Ecto neural progenitor cell (in vitro differentiated cells): ENCODE measurements at places on chromosomes 6 and 20.

- no peak for DNase-seq
Measured at GRCh38 chr6:70061546-70061945, 195.2 kb downstream of the COL19A1 start.

DNA sequence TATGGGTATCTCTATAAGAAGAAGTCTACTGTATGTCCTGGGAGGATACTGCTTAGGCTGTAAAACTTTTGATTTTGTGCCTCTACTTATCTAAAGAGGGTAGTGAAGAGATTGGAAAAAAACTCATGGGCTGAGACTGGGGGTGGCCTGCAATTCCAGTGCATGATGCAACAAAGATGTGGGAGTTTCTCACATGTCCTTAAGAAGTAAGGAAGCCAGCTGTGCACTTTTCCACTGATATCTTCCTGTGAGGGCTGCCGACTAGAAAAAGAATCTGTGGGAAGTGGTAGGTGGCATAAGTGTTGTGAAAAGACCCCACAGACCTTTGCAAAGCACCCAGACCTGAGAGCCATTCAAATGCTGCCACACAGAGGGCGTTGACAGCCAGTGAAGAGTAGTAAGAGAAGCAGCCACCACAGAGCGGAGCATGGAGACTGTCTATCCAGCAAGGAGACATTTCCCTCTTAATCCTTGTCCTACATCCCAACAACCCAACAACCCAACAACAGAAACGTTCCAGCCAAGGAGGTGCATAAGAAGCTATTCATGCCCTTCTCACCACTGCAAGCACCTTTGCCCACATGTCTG, 65.1 kb downstream of the PFDN4 start:
- DNase-seq, result no peak

DNA sequence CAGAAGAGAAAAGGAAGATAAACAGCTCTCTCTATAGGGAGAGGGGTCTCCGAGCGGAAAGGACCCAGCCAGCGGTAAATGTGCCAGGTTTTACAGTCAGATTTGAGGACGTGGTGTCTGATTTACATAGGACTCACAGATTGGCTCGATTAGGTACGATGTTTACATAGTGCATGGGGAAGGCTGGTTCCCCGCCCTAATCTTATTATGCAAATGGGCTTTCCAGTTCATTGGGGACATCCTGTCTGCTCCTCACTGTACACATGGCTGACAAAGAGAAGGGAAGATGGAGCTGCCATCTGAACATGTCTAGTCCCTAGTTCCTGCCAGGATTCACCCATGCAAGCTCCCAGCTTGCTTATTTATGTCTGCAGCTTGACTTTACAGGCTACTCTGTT, 119.9 kb downstream of the RNF144B start:
- DNase-seq, result no peak

- no peak for DNase-seq
Measured at GRCh38 chr20:10682939-10683338, 9.1 kb upstream of the JAG1 start.

GRCh38 chr6:52020945-52021570, 66.4 kb downstream of the PKHD1 start:
- DNase-seq, result no peak

DNA sequence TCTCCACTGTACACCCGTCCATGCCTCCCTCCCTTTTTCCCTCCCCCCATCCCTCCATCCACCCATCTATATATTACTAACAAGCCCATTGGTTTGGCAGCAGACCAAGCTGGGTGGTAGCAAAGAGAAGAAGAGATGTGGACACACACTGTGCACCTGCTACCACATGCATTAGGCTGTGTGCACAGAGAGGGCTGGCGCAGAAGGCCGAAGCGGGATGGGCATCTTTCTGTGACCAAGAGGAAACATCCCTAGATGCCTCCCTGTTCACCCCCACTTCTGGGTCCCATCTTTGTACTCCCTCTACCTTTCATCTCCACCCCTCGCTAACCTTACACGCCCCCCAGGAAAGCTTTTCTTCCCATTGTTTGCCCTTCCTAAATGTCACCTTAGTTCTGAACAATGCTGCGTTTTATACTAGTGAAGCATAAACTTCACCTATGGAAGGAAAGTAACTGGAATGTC, 64.9 kb upstream of the AFDN start:
- no peak for DNase-seq

- DNase-seq, result no peak
Measured at GRCh38 chr6:168232062-168232461, 87.5 kb downstream of the DACT2 start.

DNA sequence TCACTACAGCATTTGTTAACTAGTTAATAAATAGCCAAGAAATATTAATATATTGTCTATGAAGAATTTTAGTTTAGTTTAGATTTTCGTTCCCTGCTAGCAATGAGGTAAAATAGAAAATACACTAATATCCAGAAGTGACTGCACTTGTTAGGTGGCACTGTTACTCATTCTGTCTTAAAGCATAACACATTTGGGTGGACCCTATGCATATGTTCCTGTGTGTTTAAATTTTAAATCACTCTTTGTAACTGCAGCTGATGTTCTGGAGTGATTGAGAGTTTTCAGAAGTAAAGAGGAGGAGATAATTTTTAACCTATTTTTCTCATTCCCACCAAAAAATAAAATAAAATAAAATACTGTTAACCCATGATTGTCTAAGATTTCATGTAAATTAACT, 73.9 kb upstream of the SOX4 start:
- DNase-seq, result no peak

GRCh38 chr6:162244031-162244430, 483.5 kb downstream of the PRKN start:
- DNase-seq, result no peak

GRCh38 chr6:115740907-115741306, 319.8 kb downstream of the FRK start:
- no peak for DNase-seq

DNA sequence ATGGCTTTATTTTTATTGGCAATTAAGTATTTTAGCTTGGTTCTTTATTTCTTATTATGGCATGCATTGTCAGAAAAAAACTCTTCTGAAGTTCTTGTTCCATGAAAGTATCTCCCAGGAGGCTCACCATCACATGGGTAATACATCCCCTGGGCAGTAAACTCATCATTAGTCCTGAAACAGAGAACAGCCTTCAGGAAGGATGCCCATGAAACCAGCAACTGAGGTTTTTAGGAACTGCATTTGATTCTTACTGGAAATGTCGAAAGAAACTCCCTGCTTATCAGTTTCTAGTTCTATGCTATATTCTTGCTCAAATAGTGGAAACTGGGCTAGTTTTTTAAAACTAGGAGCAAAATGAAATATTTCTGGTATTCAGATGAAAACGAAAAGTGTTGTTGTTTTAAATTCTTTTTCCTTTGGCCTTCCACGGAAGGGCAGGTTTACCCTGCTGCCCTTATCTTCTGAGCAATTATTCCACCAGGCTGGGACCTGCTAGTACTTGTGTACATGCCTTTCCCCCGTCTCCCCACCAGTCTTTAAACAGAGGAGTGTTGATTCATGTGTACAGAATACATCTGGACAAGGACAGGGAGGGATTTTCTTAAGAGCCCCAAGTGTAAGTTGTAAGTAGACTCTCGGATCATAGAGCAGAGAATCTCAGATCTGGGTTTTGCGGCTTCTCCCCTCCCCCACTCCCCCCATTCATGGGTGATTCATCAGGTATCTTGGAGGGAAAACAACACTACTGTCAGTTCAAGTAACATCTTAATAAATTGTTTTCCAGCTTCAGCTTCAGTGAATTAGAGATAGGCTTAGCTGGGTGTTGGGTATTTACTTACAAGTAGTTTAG, 81.5 kb downstream of the RTN4IP1 start:
- DNase-seq, result no peak

- DNase-seq, result no peak
Measured at GRCh38 chr6:142845143-142845571, 99.8 kb downstream of the HIVEP2 start.

DNA sequence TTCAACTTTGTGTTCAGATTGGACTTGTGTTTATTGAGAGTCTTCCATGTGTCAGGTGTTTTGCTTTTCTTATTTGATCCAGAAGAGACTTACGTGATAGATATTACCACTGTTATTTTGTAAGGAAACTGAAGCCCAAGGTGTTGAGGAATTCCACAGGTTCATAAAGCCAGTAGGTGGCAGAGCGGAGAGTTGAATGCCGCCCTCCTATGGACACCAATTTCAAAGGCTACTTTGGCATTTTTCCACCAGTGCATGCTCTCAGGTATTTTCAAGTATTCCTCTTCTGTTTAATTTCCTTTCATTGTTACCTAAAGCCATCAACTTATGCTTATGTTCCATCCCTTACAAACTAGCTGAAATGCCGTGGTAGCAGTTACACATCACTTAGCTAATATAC, 14.0 kb upstream of the COL10A1 start:
- no peak for DNase-seq

- no peak for DNase-seq
Measured at GRCh38 chr6:2000962-2001361, 244.4 kb downstream of the GMDS start.

DNA sequence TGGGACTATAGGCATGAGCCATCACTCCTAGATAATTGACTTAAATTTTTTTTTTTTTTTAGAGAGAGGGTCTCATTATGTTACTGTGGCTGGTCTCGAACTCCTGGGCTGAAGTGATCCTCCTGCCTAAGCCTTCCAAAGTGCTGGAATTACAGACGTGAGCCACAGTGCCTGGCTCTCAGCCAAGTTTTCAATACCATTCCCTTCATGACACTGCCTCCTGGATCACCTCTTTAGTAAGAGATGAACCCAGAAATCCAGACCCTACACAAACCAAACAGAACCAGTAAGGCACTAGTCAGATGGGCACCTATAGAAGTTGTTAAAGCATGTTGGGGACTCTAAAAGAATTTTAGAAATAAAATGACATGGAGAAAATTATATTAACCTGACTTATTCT, 18.3 kb upstream of the RIMS4 start:
- no peak for DNase-seq

DNA sequence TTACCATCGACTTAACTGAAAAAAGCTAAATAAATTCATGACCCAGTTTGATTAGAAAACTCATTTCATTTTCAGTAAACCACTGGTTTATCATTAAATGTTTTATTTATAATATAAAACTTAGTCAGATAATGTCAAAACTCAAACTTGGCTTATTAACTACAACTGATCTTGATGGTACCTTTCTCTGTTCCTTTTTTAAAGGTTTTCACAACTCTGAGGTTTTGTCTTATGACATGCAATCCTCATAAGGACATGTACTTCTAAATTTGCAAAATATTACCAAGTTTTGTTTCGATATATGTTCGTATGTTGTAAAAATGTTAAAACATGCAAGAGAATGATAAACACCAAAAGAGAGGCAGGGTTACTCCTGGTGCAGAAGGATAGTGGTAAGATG, 82.5 kb upstream of the PDE10A start:
- no peak for DNase-seq

- DNase-seq, result no peak
Measured at GRCh38 chr6:50510361-50510760, 203.0 kb upstream of the TFAP2D start.

DNA sequence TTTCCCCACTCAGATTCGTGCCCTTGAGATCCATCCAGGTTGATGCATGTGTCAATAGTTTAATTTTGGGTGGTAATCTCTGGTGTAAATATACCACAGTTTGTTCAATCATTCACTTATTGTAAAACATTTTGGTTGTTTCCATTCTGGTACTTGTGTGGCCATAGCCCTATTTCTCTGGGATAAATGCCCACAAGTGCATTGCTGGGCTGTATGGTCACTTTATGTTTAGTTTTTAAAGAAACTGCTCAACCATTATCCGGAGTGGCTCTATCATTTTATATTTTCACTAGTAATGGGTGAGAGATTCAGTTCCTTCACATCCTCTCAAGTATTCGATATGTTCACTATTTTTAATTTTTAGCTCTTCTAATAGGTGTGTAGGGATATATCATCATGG, 60.7 kb upstream of the RNF24 start:
- no peak for DNase-seq
